Umbilical cord (tissue), 2 donors: ENCODE measurements at places on chromosomes 5 and 9.

- DNase-seq, result peak; percentile 63
Observed at GRCh38 chr9:136544548-136544963, 1.3 kb downstream of the NOTCH1 start.

- no peak for DNase-seq
Observed at GRCh38 chr5:146751781-146752401, 126.7 kb downstream of the PPP2R2B start.

GRCh38 chr5:164233791-164234190 is 728.4 kb downstream of the MAT2B start:
- DNase-seq, result no peak

DNA sequence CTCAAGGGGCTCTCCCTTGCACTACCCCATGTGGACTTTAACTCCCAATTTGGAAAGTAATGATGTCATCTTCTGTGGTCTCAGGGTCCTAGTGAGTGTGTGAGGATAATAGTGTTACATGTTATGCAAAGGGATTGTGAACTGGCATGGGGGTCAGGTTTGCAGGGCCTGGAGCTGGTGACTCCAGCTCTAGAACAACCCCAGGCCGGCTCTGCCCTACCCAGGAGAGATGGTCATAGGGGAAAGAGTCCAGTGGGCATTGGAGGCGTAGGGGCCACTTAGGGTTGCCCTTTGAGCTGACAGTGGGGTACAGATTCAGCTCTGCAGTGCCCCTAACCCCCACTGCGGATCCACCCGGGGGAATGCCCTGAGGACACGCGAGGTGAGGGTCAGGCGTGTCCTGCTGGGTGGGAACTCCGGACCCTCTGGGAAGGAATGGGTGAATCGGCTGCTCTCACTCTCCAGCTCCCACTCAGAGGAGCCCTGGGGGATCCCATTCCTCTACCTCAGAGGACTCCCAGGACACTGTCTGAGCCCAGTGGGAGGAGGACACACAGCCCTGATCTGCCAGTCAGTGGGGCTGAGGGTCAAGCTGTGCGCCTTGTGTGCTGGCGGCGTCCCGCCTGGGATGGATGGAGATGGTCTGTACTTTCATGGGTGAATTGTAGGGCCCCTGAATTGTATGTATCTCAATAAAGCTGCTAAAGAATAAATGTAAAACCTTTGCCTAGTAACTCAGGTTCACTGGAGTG is 2.5 kb upstream of the NKD2 start:
- no peak for DNase-seq

DNA sequence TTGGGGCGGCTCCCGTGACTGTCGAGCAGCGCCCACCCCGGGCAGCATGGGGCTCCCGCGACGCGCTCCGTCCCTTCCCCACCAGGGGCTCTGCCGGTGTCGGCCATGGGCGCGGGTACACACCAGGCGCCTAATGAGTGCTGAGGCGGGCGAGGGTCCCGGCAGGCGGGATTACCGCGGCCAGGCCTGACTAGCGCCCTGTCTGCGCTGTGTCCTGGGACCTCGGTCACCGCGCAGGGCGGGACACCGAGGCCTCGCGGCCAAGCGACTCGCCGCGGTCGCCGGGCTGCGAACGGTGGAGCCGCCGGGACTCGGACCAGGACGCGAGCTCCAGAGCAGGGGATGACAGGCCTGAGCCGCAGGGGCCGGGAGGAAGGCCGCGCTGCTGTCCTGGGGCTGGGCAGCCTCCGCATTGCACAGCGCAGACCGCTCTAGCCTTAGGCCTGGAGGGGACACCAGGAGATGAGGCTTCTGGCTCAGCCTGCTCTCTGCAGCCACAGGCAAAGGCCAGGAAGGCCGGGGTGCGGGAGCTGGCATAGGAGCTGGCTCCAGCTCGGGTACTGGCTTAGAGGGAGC is 14.1 kb downstream of the LCN10 start:
- no peak for DNase-seq

- no peak for DNase-seq
Observed at GRCh38 chr5:173408946-173409345, 80.7 kb upstream of the STC2 start.

DNA sequence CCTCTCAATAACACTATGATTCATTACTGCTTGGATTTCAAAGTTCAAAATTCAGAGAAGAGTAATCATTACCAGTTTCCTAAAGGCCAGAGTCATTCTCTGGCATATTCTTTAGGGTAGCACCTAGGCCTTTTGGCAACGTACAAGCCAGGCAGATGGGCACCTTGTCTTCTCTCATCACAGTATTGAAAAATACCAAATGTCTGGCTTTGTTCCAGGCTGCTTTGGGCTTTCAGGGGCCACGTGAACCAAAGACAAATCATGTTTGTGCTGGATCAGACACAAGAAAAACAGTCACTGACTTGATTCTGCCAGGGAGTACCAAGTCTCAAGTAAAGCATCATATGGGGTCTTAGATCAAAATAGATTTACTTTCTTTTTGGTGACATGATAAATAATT is 15.5 kb downstream of the MEGF9 start:
- DNase-seq, result no peak

DNA sequence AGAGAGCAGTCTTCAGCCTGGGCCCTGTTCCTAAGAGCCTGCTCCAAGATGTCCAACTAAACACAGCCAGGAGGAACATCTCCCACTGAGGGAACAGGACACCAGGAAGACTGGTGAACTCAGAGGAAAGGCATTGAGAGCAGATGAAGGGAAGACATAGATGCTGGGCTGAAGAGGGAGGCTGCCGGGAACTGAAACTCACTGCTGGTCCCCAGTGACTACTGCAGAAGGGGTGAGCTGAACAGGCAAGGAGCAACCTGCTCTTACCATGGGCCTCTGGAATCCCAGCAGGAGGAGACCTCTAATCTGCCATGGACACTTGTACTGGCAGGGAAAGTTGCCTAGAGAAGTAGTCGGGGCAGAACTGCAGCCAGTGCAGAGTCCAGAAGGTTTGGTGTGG is 95.7 kb downstream of the TRPM3 start:
- DNase-seq, result no peak
